Lower lobe of right lung (tissue), 2 donors: ENCODE measurements at places on chromosomes 11 and 22.
A peak's percentile ranks its signal among the peaks of the same experiment; 100 is the strongest.

DNA sequence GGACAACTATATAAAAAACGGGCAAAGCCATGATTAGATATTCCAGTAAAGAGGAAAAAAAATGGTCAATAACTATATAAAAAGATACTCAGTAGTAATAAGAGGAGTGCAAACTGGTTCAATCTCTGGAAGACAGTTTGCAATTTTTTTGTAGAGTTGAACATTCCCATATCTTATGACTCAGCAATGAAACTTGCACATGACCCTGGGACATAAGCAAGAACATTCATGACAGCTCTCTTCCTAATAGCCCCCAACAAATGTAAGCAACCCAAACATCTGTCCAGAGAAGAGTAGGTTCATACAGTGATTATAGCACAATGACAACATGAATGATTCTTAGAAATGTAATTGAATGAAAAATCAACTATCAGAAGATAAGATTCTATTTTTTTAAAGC lies 21.8 kb upstream of the CSF2RB start:
- H3K36me3 ChIP-seq = no peaks in the 10 kb centered on the region
- no peak overlapping the region for H3K27ac ChIP-seq
- H3K4me3 ChIP-seq = no peak overlapping the region
- H3K4me1 ChIP-seq = no peaks in the 10 kb centered on the region
- no peak for DNase-seq
- no peaks in the 10 kb centered on the region for H3K27me3 ChIP-seq

DNA sequence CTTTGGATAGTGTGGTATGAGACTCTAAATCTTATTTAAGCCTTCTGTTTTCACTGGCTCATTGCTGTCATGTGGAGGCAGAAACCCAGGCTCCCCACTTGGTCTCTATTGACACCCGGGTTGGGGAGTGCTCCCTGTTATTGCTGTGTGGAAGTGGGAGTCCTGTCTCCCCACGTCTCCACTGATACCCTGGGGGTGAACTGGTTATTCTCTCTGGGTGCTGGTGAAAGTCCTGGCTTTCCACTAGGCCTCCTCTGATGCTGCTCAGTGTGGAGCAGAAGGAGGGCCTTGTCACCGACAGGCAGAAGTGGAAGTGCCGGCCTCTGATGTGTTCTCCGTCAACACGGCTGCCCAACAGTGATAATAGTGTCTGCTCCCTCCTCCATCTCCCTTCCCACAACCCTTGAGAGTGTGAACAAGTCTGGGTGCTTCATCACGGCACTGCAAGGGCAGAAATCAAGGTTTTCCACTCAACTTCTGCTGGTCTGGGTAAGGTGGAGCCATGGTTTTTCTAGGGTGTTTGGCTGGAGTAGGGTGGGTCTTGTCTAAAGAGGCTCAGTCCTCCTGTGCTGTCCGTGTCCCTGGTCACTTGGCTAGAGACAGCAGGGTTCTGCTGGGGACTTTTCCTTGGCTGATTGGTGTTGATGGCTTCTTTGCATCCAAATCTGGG lies 240.7 kb upstream of the B3GAT1 start:
- no peaks in the 10 kb centered on the region for H3K4me1 ChIP-seq
- DNase-seq = no peak
- H3K27me3 ChIP-seq = peaks cover 7% of the 10 kb centered on the region
- H3K27ac ChIP-seq = no peak overlapping the region

GRCh38 chr11:35598254-35599125 lies 19.8 kb upstream of the FJX1 start:
- no peaks in the 10 kb centered on the region for H3K4me1 ChIP-seq
- no peaks in the 10 kb centered on the region for H3K36me3 ChIP-seq
- DNase-seq = no peak
- no peaks in the 10 kb centered on the region for H3K27me3 ChIP-seq

- H3K4me3 ChIP-seq = no peak overlapping the region
- no peak overlapping the region for H3K27ac ChIP-seq
- no peaks in the 10 kb centered on the region for H3K27me3 ChIP-seq
- peaks cover 86% of the 10 kb centered on the region for H3K36me3 ChIP-seq
- H3K4me1 ChIP-seq = no peaks in the 10 kb centered on the region
- no peak for DNase-seq
These were observed 39.8 kb upstream of the TEF start for GRCh38 chr22:41341990-41342389.

GRCh38 chr22:36197514-36198146 lies 4.0 kb downstream of the APOL4 start:
- H3K27me3 ChIP-seq = no peaks in the 10 kb centered on the region
- peak overlapping the region; percentile 46 for H3K27ac ChIP-seq
- H3K4me1 ChIP-seq = peaks cover 37% of the 10 kb centered on the region
- no peak for DNase-seq

DNA sequence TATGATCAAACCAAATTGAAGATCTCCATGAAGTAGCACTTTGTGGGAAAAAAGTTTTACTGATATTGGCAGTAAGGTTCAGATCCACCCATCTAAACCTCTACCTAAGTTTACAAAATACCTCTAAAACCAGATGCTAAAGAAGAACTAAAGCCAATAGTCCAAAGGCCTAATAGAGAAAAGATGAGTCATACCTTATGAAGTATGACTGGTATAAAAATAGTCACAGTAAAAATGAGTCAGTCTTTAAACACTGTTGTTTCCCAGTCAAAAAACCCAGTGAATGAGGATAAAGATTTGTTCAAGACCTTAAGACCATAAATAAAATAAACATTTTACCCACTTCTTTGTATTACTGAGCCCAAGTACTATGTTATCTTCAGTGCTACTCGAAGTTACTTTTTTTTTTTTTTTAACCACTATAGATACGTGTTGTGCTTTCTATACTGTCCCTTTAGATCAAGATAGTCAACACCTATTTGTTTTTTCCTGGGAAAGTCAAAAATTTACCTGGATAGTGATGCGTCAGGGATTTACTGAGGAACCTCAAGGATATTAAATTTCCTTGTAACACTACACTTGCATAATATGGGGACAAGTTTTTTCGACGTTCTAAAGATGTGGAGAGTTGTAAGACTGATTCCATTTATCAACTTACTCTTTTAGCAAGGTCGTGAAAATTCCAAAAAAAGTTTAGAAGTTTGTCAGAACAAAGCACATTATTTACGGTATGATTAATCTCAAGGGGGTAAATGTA lies 87.3 kb downstream of the CCDC73 start:
- no peak overlapping the region for H3K4me3 ChIP-seq
- no peaks in the 10 kb centered on the region for H3K27me3 ChIP-seq
- H3K27ac ChIP-seq = no peak overlapping the region
- no peak for DNase-seq

DNA sequence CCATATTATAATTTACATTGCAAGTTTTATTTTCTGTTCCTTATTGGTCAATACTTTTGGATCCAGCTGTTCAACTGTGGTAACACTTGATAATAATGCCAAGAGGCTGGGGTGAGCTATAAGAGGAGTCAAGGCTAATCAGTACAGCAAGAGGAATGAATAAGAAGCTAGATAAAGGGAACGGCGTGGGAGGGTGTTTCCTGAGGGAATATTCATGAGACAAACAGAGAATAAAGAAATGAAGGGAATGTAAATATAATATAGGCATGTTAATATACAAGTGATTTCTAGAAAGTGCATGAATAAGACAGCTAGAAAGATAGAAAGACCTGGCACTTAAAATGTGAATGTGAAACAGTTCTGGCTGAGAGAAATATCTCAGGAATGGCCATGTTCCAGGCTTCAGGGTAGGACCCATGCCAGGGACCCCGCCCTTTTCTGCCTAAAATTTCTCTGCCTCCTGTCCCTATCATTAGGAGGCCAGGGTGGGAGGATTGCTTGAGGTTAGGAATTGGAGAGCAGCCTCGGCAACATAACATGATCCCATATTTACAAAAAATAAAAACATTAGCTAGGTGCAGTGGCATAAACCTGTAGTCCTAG lies 3.9 kb downstream of the OR51B4 start:
- H3K27ac ChIP-seq = no peak overlapping the region
- no peaks in the 10 kb centered on the region for H3K36me3 ChIP-seq
- H3K4me1 ChIP-seq = no peaks in the 10 kb centered on the region
- H3K4me3 ChIP-seq = no peak overlapping the region
- DNase-seq = no peak
- no peaks in the 10 kb centered on the region for H3K27me3 ChIP-seq

GRCh38 chr11:66326261-66327111 lies 9.6 kb upstream of the CD248 start:
- H3K4me3 ChIP-seq = no peak overlapping the region
- no peaks in the 10 kb centered on the region for H3K27me3 ChIP-seq
- no peak for DNase-seq
- peak overlapping the region; percentile 46 for H3K27ac ChIP-seq
- peaks cover 26% of the 10 kb centered on the region for H3K4me1 ChIP-seq

- peak overlapping the region; percentile 98 for H3K27ac ChIP-seq
- no peak for DNase-seq
- H3K4me1 ChIP-seq = peaks cover 69% of the 10 kb centered on the region
- peaks cover 44% of the 10 kb centered on the region for H3K36me3 ChIP-seq
- peaks cover 7% of the 10 kb centered on the region for H3K27me3 ChIP-seq
- H3K4me3 ChIP-seq = peak overlapping the region; percentile 85
These were observed 2.8 kb downstream of the ZBTB16 start for GRCh38 chr11:114062272-114062671.

DNA sequence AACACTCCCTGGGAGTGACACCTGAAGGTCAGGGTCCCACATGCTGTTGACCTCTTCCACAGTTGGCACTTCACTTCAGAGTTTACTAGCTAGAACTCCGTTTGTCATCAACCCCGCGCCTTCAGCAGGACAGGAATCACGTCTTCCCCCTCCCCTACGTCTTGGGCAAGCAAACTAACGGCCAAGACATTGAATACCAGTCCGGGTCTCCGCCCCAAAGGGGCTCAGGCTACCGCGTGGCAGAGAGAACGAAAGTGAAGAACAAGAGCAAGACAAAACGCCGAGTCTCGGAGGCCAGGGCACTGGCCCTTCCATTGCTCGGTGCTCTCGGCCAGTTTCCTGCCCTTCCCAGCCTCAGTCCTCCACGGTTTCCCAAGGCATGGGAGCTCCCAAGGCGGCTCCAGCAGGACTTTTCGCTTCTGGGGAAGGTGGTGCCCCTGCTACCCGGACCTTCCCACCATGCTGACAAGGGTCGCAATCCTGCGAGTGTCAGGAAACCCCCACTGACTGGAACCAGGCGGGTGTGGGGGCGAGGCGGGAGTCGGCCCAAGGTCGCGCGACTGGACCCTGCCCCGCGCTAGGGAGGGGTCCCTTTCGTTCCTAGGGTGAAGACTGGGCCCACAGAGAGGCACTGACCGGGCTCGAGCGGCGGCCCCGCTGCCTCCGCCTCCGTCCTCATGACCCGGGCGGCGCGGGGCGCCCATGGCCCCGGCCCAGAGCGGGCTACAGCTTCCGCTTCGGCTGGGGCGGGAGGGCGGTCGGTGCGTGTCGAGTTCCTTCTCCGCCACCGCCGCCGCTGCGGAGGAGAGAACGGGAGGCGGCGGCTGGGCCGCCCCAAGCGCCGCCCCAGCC lies at the start of gene GUCD1:
Gene GUCD1, minus strand, starts transcription at position 826 of the 852 bp plus-strand sequence. Its CDS starts 147 bp downstream, at position 679.
- peak; percentile 54 for DNase-seq
- H3K27me3 ChIP-seq = no peaks in the 10 kb centered on the region
- peak within 1 kb of the TSS; percentile 76 for H3K4me3 ChIP-seq
- peak within 1 kb of the TSS; percentile 94 for H3K27ac ChIP-seq

GRCh38 chr11:58597486-58598144 lies 18.8 kb downstream of the ZFP91 start:
- DNase-seq = no peak
- no peak overlapping the region for H3K4me3 ChIP-seq
- H3K27ac ChIP-seq = no peak overlapping the region
- H3K4me1 ChIP-seq = peaks cover 14% of the 10 kb centered on the region
- no peaks in the 10 kb centered on the region for H3K36me3 ChIP-seq

DNA sequence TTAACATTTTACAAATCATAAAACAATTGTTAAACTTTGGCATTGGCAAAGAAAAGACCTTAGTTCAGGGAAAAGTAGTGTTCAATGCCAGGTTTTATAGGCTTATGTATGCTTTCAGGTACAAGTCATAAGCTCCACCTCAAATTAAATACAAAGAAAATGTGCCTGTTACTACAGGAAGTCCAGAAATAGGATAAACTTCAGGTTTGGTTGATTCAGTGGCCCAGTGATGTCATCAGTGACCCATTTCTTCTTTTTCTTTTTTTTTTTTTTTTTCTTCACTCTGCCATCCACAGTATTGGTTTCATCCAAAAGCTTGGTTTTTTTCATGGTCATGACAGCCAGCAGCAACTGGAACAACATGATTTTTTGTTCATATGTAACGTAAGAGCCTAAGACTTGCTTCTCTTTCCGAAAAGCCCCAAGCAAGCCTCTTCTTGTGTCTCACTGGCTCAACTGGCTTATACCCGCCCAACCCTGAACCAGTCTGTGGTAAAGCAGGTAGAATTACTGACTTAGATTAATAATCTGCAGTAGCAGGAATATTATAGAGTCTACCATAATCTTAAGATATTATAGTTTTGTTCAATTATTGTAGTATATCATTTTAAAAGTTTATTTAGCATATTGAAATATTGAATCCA lies 46.2 kb downstream of the TTC17 start:
- no peak for DNase-seq
- H3K36me3 ChIP-seq = peaks cover 100% of the 10 kb centered on the region
- H3K4me3 ChIP-seq = no peak overlapping the region
- H3K4me1 ChIP-seq = no peaks in the 10 kb centered on the region
- no peak overlapping the region for H3K27ac ChIP-seq

- H3K36me3 ChIP-seq = no peaks in the 10 kb centered on the region
- H3K27ac ChIP-seq = no peak overlapping the region
- no peak for DNase-seq
- H3K27me3 ChIP-seq = no peaks in the 10 kb centered on the region
- H3K4me1 ChIP-seq = no peaks in the 10 kb centered on the region
These were observed 7.8 kb upstream of the TMPRSS13 start for GRCh38 chr11:117936973-117937372.

- H3K27ac ChIP-seq = no peak overlapping the region
- no peak for DNase-seq
- peak overlapping the region; percentile 3 for H3K4me3 ChIP-seq
- H3K36me3 ChIP-seq = no peaks in the 10 kb centered on the region
- H3K27me3 ChIP-seq = no peaks in the 10 kb centered on the region
These were observed 392.2 kb downstream of the TBC1D22A start for GRCh38 chr22:47154621-47155081.

- H3K36me3 ChIP-seq = no peaks in the 10 kb centered on the region
- no peaks in the 10 kb centered on the region for H3K4me1 ChIP-seq
- no peak overlapping the region for H3K27ac ChIP-seq
- no peak for DNase-seq
- no peaks in the 10 kb centered on the region for H3K27me3 ChIP-seq
These were observed 45.2 kb upstream of the PRSS23 start for GRCh38 chr11:86755146-86755545.

DNA sequence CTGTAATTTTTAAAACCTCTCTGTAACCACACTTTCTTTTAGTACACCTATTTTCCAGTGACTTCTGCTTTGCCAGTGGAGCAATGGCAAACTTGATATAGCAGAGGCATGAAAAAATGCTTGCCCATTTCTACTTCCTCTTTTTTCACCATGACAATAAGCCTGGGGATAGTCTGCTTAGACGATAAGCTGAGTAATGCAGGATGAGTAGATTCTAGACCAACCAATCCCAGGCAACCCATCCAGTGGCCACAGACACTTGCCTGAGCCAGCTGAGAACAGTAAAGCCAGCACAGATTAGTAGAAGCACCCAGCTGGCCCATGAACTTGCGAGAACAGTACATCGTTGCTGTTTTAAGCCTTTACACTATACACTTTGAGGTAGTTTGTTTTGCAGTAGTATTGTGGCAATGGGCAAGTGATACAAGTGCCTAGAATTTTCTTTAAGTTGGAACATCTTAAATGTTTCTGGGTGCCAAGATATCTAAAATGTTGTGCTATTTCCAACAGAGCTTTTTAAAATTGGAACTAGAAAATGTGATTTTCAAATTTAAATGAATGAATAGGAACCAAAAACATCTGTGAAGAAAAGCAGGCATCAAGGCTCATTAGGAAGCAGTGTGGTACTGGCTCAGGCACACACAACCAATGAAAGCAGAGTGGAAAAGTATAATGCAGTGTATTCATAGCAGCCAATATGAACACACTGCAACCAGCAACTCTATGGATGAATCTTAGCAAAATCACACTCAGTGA lies 37.7 kb downstream of the DDI1 start:
- H3K27ac ChIP-seq = no peak overlapping the region
- no peak for DNase-seq
- H3K4me1 ChIP-seq = no peaks in the 10 kb centered on the region
